ENCODE measurements at places on chromosomes 5 and 9.

DNA sequence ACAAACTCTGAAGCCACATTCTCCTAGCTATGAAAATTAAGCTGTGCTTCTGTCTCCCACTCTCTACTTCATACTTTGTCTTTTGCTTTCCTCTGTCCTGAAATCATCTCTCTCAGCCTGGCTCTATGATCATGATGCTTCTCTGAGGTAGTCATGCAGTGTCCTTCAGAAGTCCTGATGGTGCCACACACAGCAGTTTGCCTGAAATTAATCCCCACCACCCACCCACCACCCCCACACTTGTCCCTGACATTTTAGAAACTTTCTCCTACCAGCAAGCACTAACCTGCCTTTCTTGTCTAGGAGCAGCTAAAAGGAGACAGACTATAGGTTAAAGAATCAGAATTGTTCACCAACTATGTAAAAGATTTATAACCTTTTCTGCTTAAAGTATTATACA, 282.2 kb upstream of the FAM174A start:
- no peak for DNase-seq

GRCh38 chr9:122468735-122469134, 9.0 kb downstream of the OR1J1 start:
- DNase-seq: no peak

- DNase-seq: no peak
These were observed 411.5 kb downstream of the NFIB start for GRCh38 chr9:13902286-13903066.

GRCh38 chr9:92964607-92965060, 17.3 kb downstream of the FGD3 start:
- DNase-seq: no peak

GRCh38 chr5:76610196-76610595, 13.0 kb downstream of the F2RL2 start:
- DNase-seq: no peak

- no peak for DNase-seq
These were observed 19.9 kb downstream of the RXRA start for GRCh38 chr9:134346151-134346550.

DNA sequence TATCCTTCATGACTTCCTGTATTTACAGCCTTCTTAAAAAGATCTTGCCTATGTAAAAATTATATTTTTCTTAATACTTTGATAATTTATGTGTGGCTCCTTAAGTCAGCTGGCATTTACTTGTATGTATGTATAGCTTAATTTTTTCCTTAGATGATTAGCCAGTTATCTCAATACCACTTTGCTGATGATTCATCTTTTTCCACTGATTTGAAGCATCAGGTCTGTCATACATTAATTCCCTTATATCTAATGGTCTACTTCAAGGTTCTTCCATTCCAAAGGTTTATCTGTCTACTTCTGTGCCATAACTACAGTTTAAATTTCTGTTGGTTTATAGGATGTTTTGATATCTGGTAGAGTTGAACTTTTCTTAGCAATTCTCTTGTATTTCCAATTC, 44.9 kb upstream of the MTMR12 start:
- no peak for DNase-seq

GRCh38 chr5:79575996-79576395, 36.2 kb upstream of the TENT2 start:
- no peak for DNase-seq

GRCh38 chr5:32116574-32117313, 57.4 kb downstream of the GOLPH3 start:
- DNase-seq: no peak

- no peak for DNase-seq
These were observed 86.3 kb downstream of the SLC44A1 start for GRCh38 chr9:105330755-105331154.

Data from stimulated activated naive CD4-positive, alpha-beta T cell treated with Interleukin-2 at 50 U/mL for 16 hours (primary cell).